ENCODE measurements at places on chromosomes 6 and 20. TPM values are rescaled to one million over a fixed set of nuclear protein-coding genes. Genes with fewer than 3 reads are reported as not detected.
A peak's percentile ranks its signal among the peaks of the same experiment; 100 is the strongest.

Gene CDH22
- total RNA-seq = 0.35 TPM

Gene TAP2
- 45.8 TPM for total RNA-seq

Gene SLPI
- 16.5 TPM for total RNA-seq

Gene GHRH
- total RNA-seq = not detected

Gene RGS17
- total RNA-seq = 4.6 TPM

Gene ARFGEF3
- 2.6 TPM for total RNA-seq

Gene HLA-DPB1
- 52.5 TPM for total RNA-seq

Gene DEFB115
- not detected for total RNA-seq

Gene VGLL2
- total RNA-seq = not detected

Gene BMP5
- not detected for total RNA-seq

Gene TFAP2B
- total RNA-seq = not detected

Gene SALL4
- 0.16 TPM for total RNA-seq

- DNase-seq = no peak
Observed at GRCh38 chr20:41331731-41332130, 8.9 kb upstream of the LPIN3 start.

DNA sequence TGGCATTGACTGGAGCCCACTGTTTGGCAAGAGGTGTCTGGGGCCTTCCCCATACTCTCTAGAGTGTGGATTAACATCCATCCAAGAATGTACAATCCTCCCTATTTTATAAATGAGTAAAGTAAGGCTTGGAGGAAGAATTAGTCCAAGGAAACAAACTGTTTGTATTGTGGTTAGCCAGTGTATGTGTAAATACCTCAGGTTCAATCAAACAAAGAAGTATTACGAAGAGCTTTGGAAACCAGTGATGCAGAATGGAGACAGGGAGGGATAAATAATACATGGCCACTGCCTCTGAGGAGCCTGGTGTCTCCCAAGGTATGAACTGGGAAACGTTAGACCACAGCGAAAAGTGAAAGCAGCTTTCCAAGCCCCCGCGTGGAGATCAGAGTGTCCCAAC lies 226.6 kb upstream of the RIN2 start:
- no peak for DNase-seq

DNA sequence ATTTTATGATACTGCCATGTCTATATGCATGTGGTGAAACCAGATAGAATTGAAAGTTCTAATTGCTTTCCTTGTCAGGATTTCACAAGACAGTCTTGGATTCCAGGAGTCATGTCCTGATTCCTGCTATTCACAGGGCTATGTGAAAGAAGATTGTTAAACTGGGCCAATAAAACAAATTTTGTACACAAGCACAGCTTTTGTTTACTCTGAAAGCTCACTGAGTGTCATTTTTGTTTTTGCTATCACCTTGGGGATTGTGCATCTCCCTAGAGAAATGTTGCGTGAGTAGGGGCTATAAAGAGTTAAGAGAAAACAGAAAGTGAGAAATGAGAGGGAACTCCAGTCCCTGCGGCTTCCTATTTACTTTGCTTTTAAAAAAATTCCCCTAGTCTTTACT lies 627.5 kb downstream of the PKHD1 start:
- DNase-seq = no peak

GRCh38 chr20:23744817-23745216 lies 5.9 kb downstream of the CST1 start:
- no peak for DNase-seq

- DNase-seq = no peak
Observed at GRCh38 chr20:41143354-41143753, 6.0 kb downstream of the PLCG1 start.

DNA sequence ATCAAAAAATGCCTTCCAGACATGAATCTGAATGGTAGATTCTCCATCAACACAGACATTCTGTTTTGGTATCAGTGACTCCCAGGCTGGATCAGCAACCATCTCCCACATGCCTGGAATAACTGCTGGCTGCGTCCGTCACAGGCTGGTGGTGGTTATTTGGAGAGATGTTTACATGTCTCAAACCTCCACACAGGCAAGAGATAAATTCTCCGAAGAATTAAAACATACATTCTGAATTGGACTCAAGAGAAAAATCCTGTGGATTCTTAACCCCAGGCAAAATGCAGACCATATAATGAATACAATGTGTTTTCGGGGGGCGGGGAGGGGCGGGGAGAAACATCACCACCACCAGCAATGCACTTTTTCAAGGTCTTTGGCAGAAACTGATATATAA lies 108.2 kb downstream of the THBS2 start:
- DNase-seq = no peak

DNA sequence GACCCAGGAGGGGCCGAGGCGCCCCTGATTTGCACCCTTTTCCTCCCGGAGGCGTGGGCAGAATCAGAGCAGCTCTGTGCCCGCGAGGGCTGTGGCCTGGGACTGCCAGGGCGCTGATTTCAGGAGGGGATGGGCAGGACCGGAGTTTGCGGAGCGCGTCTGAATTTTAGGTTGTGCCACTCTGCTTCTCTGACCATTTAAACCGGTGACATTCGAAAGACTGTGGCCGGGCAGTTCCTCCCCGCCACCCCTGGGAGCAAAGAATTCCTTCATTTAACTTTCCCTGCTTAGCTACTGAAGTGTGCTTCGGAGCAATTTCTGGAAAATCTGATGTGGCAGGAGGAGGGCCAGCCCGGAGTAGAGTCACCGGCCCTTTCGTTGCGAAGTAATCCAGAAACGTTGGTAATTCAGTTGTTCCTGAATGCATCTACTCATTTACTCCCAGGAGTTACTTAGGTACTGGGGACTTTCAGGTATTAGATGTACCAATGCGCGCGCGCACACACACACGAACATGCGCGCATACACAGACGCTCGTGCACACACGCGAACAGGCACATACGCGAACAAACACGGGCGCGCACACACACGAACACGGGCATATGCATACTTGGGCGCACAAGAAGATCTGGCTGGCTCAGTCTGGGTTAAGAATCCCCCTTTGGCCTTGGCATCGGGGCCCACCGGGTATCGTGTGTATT lies 568 bp downstream of the CCDC170 start:
- DNase-seq = no peak

DNA sequence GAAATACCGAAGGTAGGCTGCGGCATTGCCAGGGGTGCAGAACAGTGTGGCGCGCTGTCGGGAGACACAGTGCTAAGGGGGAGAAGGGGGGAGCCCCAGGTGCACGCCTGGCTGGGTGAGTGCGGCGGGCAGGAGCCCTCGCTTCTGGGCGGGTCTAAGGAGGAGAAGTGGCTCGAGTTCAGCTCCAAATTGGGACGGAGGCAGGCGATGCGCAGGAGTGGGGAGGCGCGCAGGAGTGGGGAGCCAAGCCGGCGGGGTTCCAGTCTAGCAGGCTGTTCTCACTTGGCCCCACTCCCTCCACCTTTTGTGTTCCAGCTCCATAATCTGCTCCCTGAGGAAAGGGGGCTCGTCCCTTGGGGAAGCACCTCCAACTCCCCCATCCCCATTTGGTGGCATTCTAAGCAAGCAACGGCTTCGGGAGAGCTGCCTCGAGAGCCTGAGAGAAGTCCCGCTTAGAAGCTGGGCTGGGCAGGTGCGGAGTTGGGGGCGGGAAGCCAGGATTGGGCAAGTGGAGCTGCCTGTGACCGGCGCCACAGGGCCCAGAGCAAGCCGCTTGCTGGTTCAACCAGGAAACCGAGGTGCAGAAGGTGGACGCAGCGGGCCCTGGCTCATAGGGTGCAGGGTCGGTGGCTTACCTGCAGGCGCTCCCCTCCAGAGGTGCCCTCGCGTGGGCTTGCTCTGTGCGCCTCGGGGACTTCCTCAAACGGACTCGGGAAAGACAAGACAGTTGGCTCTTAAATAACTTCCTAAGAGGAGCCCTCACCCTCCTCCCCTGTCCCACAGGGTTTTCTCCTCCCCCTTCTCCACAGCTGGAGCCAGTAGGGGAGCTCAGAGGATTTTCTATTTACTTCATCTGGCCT lies at the start of gene F13A1:
F13A1 (minus strand) TSS at position 711 of the 860 bp plus-strand sequence. CDS start 1,998 bp downstream, outside the sequence.
- no peak for DNase-seq

DNA sequence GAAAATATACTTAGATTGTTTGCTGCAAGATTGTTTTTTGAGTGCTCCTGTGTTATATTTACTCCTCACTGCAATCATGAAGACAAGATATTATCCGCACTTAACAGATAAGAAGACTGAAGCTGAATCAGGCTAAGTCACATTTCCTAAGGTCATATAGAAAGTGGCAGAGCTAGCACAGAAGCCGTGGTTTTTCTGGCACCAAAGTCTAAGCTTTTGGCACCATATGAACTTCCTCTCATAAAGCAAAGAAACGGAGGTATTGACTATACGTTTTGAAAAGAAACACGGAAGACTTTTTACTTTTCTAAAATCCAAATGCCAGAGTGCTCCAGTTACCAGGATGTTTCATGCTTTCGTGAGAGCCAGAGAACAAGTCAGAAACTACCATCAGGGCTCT lies 9.3 kb upstream of the DTD1 start:
- no peak for DNase-seq

DNA sequence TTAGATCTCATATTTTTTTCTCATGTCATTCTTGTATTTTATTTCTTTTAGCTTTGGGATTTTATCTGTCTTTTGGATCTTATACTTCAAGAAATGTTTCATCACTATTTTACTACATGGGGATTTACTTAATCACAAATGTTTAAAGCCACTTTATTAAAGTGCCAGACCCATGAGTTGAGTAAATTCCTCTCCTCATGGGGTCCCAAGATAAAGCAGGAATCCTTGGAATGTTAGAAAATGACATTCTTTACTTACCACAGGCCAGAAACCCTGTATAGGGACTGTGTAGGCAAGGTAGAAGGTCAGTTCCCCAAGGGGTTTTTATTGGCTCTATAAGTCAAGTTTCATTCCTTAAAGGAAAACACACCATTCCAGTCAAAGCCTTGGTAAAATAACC lies 28.4 kb upstream of the OR2J2 start:
- DNase-seq = no peak

GRCh38 chr20:36573798-36574365 lies 485 bp downstream of the TGIF2 start:
- no peak for DNase-seq

DNA sequence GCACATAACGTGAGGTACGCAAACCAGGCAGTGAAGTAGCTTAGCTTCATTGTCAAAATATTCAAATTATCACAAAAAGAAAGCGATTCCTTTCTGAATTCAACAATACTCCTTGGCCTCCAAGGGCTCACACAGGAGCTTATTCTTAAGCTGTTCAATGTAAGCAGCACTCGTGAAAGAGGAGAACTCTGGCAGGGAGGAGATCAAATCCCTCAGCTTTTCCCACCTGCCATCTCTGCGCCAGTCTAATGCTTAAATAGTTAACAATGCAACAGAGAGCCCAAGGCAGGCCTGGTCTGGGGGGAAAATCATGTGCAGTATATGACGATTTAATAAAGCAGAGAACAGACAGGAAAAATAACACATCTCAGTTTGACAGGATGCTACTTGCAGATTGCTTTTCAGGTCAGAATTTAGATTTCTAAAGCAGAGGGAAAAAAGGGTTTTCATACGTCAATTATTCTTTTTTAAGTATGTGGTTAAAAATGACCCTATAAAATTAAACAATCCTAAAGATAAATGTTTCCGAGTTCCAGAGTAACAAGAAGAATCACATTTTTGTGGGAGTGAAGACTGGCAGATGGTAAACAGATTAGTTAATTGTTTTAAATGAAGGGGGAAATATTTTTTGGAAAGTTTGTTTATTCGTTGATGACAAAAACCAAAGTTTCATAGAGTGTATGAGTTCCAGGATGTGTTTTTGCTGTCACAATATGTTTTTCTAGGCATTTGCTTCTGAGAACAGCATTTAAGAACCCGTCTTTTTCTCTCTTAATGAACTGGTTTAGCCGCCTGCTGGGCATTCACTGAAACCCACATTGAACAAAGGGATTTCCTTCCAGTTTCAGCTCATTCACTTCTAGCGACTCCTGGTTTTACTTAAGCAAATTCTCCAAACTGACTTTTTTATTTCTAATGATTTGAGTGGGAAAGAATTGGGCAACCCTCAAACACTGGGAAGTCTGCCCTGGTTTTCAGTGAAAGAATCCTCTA lies 45.9 kb downstream of the PLAGL1 start:
- DNase-seq = no peak

DNA sequence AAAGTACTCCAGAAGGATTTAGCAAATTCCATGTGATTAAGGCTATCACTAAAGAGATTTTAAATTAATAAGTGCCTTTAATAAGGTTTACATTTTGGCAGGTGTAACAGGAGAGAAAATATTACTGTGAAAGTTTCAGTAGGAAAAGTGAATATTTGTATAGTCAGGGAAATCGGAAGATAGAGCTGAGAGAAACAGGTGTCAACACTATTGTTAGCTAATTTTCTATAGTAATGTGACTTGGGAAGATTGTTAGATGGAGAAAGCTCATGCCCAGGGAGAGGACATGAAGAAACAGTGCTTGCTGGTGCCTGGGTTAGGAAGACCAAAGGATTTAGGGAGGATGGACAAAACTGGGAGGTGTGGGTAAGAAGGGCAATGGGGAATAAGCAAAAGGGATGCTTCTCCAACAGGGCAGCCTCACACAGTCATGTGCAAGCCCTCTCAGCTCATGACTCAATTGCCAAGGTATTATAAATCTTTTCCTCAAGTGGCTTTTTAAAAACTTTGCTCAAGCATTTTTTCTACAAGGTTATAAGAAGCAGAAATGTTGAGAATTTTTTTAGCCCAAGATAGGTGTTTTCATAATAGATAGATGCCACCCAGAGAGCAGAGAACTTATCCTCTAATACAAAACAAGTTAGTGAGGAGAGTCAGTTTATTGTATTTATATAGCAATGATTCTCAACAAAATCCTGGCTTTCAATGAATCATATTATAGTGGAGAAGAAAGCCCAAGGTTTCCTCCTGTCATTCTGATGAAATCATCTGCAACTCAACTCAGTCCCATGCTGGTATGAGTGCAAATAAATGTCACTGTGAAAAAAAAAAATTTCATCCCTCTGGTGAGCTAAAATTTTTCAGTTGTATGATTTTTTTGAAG lies 325.2 kb upstream of the NT5E start:
- no peak for DNase-seq

GRCh38 chr6:142925575-142926110 lies 19.3 kb downstream of the HIVEP2 start:
- no peak for DNase-seq

GRCh38 chr6:170049641-170050561 lies 241.0 kb downstream of the DLL1 start:
- peak; percentile 89 for DNase-seq

DNA sequence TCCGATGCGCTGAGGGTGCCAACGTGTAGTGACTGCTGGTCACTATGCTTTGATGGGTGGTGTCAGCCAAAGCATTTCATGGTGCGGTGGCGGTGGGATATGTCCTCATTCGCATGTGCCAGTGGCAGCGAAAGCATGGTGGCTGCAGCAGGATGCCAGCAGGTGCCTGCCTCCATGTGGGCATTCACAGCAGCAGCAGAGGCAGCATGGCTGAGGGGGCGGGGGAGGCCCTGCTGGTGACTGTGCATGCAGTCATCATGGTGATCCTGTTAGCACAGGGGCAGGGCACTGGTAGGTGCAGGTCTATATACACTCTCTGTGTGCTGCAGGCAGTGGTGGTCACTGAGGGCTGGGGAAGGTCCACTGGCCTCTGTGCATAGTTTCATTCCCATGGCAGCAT lies 22.0 kb downstream of the FIG4 start:
- no peak for DNase-seq

- DNase-seq = no peak
Observed at GRCh38 chr6:169592558-169592957, 109.3 kb downstream of the WDR27 start.

- DNase-seq = no peak
Observed at GRCh38 chr6:70494833-70495232, 71.9 kb upstream of the SDHAF4 start.

GRCh38 chr6:29757701-29758293 lies 34.6 kb downstream of the HLA-F start:
- no peak for DNase-seq

Data from mesenteric fat pad (tissue), 1 donor.